PC-3 (cell line): ENCODE measurements at places on chromosomes 4 and X.

DNA sequence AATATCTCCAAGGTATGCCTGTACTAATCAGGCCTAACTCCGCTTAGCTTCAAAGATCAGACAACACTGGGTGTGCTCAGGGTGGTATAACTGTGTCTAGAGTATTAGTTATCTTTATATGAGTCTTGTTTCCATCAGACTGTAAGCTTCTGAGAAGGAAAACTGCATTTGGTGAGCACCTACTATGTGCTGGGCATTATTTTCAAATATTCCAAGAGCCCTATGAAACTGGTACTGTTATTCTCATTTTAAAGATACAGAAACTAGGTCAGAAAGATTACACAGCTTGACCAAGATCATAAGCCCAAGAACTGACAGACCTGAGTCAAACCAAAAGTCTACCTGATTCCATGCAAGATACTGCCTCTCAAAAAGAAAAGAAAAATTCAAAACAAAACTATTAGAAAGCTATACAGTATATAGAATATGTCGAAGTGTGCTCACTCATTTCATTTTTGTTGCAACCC is 44.4 kb downstream of the LRBA start:
- DNase-seq: no peak

DNA sequence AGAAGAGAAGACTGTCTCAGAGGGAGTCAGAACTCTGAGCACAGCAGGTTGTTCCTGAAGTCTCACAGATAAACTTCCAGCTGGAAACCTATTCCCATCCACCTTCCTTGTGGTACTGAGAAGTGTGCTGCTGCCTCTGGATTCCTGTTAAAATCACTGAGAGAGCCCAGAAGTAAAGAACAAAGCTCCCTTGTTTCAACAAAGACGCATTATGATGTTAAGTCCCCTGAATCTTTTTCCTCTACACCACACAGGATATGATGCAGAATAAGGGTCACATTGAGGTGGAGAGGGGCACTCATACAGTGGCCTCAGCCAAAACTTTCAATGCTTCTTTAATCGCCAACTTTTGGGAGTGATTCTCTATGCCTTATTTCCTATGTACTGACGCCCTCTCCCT is 321.0 kb downstream of the OPHN1 start:
- peak; percentile 2 for DNase-seq

- no peak for DNase-seq
Observed at GRCh38 chrX:46849933-46850332, 13.1 kb downstream of the RP2 start.

DNA sequence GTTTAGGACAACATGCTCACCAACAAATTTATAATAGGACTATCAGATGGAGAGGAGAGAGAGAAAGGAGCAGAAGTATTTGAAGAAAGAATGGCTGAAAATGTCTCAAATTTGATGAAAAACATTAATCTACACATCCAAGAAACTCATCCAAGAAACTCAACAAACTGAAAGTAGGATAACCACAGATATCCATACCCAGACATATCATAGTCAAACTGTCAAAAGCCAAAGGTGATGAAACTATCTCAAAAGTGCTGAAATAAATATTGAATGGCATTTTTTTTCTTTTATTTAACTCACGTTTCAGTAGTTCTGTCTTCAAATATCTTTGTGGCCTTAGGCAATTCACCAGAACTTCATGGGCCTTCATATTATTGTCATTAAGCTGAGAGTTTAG is 116.2 kb downstream of the TBC1D19 start:
- no peak for DNase-seq
